ENCODE measurements at places on chromosomes 16 and 17.
A peak's percentile ranks its signal among the peaks of the same experiment; 100 is the strongest.

GRCh38 chr16:69839798-69840409 lies 77.8 kb downstream of the WWP2 start:
- no peak for DNase-seq

DNA sequence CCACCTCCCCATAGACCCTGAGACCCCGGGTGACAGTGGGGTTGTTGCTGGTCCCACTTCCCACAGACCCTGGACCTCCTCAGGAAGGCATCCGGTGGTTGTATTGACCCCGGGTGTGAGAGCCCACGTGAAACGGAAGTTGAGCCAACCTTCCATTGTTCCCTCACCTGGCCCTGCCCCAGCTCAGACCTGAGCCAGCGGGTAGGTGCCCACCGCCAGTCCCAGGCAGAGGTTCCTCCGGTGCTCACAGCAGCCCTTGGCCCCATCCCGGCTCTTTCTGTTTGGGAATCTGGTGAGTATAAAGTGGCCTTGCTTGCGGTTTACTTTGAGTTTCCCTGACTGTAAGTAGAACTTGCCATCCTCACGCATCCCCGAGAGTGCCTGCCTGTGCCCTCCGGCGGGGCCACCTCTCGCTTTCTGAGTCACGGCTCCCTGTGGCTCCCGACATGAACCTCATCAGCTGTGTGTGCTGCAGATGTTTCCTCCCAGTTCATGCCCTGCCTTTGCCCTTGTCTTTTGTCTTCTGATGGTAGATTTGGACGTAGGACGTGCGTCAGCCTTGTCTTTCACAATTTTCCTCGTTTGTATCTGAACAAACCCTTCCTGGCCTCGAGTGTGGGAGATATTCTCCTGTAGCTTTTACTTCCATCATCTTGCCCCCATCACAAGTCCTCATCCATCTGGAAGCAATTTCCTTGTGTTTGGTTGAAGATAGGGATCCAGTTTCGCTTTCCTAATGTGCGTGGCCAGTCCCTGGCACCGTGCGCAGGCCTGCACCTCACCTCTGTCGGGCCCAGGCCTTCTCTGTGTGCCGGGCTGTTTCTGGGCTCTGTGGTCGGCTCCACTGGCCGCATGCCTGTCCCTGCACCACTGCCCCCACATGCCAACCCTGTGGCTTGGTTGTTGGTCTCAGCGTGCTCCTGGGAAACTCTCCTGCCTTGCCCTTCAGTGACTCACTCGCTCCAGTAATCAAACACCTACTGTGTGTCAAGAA lies 76.0 kb downstream of the METRNL start:
- no peak for DNase-seq

- DNase-seq, result no peak
Measured at GRCh38 chr17:81115219-81115618, 50.1 kb upstream of the PVALEF start.

DNA sequence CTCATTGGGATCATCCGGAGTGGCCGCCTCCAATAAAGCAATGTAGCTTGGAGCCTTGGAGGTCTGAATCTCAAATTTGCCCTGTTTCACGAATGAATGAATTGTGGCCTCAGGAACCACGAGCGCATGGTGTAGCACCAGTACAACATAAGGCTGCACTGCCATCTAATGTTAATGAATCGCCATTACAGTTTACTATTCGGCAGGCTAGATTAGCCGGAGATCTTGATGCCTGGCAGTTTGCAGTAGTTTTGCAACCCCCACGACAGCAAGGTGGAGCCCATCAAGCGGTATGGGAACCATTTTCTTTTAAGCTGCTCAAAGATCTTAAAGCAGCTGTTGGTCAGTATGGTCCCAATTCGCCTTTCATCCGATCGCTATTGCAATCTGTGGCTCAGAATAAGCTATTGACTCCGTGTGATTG lies 18.8 kb downstream of the ALOX15B start:
- peak; percentile 34 for DNase-seq

DNA sequence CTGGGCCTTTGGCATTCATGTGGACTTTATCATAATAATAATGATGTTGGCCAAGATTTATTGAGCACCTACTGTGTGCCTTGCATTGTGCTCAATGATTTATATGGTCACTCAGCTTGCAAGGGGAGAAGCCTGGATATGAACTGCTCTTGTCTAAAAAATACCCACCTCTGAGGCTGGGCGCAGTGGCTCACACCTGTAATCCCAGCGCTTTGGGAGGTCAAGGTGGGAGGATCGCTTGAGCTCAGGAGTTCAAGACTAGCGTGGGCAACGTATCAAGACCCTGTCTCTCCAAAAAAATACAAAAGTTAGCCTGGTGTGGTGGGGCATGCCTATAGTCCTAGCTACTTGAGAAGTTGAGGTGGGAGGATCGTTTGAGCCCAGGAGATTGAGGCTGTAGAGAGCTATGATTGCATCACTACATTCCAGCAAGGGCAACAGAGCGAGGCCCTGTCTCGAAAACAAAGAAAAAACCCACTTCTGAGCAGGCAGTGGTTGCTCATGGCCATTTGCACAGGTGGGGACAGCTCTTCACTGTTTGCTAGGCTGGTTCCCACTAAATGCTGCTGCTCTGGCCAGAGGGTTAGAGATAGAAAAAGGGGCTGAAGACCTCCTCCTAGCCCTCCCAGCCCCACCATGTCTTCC lies 4.3 kb upstream of the ADGRG1 start:
- DNase-seq, result peak; percentile 96

- DNase-seq, result no peak
Measured at GRCh38 chr17:13518261-13519000, 83.3 kb downstream of the HS3ST3A1 start.

GRCh38 chr16:81567987-81568748 lies 123.6 kb downstream of the CMIP start:
- peak; percentile 56 for DNase-seq

GRCh38 chr16:62573466-62573865 lies 537.2 kb upstream of the CDH8 start:
- DNase-seq, result no peak

DNA sequence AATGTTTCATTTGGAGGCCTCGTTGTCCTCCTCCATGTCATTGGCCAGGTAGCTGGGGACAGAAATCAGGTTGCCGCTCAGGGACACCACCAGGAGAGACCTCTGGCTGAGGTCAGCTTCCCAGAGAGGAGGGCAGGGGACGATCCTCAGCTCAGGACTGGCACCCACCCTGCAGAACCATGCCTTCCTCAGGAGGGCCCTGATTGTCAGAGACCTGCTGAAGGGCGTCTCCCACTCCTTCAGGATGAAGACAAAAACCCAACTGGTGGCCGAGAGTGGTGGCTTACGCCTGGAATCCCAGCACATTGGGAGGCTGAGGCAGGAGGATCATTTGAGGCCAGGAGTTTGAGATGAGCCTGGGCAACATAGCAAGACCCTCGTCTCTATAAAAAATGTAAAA lies 19.5 kb downstream of the PRR11 start:
- no peak for DNase-seq

DNA sequence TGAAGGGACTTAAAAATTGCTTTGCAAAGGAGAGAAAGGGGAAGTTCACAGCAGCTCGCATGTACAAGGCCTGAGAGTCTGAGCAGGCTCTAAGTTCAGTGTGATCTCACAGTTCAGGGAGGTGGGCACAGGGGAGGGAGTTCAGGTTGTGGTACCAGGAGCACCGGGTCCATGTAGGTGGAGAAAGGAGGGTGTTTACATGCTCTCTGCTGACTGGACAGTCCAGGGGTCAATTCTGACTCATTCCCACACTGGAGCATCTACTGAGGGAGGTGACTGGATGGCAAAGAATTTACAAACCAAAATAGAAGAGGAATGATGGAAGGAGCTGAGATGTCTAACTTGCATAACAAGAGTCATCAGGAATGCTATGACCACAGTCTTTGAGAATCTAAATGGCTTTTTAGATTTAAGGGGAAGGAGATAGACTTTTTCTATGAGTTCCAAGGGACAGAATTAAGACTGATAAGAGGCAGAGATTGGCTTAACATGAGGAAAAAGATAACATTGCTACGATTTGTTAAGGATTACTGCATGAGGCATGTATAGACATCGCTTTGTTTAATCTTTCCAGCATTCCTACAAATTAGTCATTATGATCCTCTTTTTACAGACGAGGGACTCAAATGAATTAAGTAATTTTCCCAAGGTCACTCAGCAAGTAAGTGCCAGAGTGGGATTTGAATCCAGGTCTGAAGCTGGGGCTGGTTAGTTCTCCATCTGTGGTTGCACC lies 29.9 kb downstream of the MIS12 start:
- DNase-seq, result peak; percentile 100

DNA sequence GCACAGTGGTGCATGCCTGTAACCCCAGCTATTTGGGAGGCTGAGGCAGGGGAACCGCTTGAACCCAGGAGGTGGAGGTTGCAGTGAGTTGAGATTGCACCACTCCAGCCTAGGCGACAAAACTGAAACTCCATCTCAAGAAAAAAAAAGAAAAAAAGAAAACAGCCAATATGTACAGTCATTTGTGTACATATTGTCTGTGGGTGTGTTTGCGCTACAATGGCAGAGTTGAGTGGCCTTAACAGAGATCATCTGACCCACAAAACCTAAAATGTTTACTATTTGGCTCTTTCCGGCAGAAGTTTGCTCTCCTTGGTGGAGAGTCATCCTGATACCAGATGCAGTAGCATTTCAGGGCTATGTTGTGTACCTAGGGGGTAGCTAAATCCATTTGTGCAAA lies 57.9 kb downstream of the ARSG start:
- no peak for DNase-seq

GRCh38 chr17:915538-916201 lies 63.9 kb downstream of the NXN start:
- DNase-seq, result no peak

DNA sequence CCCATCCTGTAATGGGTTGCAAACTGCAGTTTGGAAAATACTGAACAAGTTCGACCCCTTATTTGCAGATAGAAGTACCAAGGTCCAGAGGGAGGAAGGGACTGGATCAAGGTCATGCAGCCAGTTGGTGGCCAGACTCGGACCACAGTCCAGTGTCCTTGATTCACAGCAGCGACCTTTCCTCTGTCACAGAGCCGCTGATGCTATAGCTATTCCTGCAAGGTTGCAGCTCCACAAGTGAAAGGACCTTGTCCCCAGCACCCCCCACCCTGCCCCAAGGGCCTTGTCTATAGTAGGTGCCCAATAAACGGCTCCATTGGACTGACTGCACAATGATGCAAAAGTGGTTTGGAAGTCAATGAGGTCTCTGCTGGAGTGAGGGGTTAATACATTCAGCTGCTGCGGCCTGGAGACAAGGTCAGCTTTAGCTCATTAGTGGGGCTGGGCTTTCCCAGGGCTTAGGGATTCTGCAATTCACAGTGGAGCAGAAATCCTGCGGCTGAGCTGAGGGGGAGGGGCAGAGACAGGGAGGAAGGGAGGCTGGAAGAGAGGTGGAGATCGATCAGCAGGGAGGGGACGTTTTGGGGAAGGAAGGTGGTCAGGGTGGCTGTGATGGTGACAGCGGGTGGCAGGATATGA lies 13.4 kb upstream of the CRHR1 start:
- no peak for DNase-seq

- no peak for DNase-seq
Measured at GRCh38 chr16:20401066-20401465, 3.5 kb downstream of the PDILT start.

DNA sequence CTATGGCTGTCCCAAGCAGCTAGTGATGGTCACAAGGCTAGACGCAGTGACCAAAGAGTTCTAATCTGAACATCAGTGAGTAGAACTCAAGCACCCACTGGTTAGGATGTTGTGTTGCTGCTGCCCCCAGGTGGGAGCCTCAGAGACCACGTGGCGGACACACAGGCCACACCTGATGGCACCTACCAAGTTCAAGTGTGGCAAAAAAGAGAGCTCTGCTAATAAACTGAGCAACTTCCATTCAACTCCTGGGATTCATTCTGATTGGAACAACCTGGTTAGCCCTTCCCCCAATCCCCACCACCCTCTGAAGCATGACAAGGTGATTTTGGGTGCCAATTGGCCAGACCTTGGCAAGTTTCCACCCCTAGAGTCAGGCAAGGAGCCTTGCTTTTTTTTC lies 3.5 kb upstream of the LCMT1 start:
- DNase-seq, result no peak

DNA sequence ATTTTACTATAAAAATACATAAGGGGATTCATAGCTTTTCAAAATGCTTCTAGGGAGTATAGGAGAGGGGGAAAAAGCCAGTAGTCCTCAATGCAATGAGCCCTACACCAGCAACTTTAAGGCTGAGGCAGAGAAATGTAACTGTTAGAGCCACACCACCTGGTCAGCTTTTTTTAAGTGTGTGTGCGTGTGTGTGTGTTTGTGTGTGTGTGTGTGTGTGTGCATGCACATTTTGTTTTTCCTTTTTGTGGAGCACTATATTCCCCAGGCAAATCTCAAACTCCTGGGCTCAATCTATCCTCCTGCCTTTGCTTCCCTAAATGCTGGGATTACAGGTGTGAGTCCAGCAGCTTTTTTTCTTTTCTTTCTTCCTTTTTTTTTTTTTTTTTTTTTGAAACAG lies 2.3 kb upstream of the MEIOC start:
- DNase-seq, result no peak

GRCh38 chr16:4795181-4795827 lies at the start of gene SMIM22:
SMIM22 (plus strand) TSS chr16:4795369; CDS start chr16:4795735, 366 bp downstream.
- no peak for DNase-seq

- DNase-seq, result no peak
Measured at GRCh38 chr16:1108299-1109252, 12.5 kb upstream of the C1QTNF8 start.

DNA sequence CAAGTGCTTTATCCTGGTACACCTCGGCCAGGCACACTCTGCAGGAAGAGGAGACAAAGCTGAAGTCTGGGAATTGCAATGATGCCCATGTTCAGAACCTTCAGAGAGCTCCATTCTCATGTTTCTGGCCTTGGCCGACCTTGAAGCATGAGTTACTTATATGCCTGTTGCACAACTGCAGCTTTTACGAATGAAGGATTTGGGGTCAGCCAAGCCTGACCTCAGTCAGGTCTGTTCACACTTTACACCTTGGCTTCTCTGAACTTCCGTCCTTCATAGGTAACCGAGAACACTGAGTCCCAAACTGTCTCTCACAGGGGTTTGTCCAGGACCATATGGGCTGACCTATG lies 66.7 kb downstream of the GTF3C1 start:
- no peak for DNase-seq

- DNase-seq, result no peak
Measured at GRCh38 chr17:31496601-31497000, 105.1 kb downstream of the RAB11FIP4 start.

DNA sequence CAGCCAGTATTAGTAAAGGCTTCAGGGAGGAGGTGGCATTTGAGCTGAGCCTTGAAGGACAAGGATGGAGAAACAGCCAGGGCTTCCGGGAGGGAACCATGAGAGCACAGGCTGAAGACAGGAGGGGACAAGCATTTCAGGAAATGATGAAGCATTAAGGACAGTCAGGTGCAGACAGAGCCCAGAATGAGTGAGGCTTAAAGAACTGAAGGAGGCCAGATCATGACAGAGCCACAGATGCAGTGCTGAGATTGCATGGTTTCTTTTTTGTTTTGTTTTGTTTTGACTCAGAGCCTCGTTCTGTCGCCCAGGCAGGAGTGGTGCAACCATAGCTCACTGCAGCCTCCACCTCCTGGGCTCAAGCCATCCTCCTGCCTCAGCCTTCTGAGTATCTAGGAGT lies 211.5 kb downstream of the SOX9 start:
- no peak for DNase-seq

GRCh38 chr17:19263641-19264051 lies 26.5 kb downstream of the EPN2 start:
- DNase-seq, result peak; percentile 37

Measured in kidney glomerular epithelial cell (primary cell).